ENCODE measurements at places on chromosomes 11 and 22.
A peak's percentile ranks its signal among the peaks of the same experiment; 100 is the strongest.

GRCh38 chr22:22195265-22196017 is 49.1 kb upstream of the VPREB1 start:
- DNase-seq: peak; percentile 85

DNA sequence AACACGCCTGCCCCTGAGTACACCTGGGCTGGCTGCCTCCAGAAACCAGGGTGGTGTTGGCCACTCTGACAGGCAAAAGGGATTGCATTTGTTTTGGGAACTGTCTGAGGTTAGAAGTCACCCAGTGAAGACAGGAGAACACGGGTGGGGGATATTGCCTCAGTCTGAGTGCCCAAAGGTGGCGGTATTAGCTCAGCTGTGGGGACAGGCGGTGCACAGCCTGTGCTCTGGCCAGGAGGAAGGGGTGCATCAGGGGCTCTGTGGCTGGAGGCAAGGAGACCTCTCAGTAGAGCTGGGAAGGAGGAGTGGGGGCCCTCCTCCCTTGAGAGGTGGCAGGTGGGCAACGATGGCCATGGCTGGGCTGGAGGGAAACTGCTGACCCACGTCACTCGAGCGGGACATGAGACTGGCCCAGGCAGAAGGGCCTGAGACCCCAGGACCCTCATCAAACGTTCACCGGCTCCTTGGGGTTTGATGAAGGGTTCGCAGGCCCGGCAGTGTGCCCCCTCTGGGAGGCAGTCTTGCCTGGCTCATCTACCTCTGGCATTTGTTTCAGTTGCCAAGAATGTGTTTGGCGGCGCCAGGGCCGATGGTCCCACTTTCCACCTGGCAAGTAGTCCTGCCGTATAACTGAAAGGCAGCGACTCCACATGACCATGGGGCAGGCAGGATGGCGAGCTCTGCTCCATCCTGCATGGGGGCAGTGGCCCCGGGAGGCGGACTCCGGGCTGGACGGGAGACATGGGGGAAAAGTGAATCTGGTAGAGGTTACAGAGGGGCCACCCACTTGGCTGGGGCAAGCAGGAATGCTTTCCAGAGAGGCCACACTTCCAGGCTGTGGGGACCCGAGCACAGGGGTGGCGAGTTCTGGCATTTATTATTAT is 52.8 kb upstream of the SMIM38 start:
- no peak for DNase-seq

DNA sequence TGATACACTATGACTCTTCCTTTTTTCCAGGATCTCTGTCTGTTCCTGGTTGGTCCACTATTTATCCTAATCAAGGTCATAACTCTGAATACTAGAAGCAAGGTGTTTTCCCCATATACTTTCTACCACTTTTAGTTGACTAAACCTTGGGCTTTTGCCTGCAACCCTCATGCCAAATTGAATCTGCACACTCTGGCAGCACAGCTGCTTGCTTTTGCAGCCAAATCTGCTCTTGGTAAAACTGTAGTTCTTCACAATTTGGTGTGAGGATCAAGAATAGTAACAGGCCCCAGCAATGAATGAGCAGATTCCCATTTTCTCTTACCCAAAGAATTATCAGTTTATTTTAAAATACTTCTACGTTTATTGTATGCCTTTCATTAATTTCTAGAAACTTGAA is 586.5 kb upstream of the CNTN5 start:
- no peak for DNase-seq

DNA sequence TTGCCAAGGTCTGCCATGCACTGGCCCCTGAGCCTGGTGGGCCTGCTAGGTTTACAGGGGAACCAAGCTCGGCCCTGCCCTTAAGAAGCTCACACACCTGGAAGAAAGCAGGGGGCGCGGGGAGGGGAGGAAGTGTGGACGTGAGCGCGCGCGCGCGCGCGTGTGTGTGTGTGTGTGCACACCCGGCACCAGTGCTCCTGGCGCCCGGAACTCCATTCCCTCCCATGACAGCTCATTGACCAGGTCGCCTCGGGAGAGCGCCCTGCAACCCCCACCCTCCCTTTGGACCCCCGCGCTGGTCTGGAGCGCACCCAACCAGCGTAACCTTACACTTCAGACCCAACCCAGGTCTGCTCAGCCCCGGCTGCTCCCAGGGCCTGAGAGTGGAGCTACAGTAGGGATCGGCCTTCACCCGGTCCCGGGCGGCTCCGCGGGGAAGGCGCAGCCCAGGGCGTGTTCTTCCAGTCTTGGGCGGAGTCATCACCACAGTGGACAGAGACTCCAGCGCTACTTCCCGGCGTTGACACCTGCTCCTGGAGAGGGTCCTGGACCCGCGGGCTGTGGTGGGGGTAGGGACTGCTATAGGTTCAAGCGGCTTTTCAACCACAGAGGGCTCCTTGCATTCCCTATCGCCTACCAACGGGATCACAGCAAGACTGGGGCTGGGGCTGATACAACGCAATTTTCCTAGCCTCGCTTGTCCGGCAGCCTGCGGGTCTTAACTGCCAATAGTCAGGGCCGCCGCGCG is 1.5 kb downstream of the GALNT18 start:
- DNase-seq: no peak

DNA sequence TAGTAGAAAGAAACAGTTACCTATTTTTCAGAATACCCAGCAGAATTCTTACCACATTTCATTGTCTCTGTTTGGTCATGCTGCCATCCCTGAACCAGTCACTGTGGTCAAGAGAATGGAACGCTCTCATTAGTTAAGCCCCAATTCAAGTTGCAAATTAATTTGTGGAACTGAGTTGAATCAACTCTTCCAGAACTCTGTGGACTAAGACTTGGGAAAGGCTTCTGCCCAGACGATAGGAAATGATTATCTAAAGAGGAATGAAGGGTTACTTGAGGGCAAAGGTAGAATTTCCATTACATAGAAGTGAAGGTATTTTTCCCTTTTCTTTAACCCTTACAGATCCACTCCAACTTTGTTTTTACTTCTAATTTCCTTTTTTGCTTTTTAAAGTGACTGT is 286.4 kb downstream of the DYNC2H1 start:
- DNase-seq: no peak

DNA sequence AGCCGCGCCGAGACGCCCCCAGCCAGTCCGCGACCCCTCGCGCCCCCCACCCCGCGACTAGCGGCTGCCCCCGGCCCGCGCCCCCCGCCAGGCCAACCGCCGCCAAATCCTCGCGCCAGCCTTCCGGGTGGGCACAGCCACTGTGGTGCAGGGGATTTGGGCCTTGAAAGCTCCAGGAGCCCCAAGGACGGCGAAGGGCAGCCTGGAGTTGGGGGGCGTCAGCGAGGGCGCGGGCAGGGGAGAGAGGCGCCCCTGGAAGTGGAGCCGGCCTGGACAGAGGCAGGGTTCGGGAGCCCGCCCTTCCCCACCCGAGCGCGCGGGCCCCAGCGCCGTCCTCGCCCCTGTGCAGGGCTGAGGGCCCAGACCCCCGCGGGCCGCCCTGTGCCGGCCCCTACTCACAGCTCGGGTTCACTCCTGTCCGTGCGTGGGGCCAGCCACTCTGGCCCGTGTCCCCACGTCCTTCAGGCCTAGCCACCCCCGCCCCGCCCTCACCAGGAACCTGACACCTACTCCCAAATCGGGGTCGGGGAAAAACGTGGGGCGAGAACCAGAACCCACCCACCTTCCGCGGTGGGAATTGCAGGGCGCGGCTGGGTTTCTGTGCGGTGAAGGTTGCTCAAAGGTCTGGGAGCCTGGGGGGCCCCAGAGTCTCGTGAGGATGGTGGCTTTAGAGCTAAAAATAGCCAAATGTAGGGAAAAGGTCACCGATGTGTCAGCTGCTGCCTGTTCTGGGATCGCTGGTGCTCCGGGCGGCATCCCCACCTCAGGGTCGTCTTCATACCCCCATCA is at the start of gene CPT1B:
Gene CPT1B, minus strand, starts transcription at position 441 of the 789 bp plus-strand sequence. CDS start 512 bp downstream, outside the sequence.
- DNase-seq: no peak

- DNase-seq: no peak
These were observed 8.6 kb upstream of the INCENP start for GRCh38 chr11:62115085-62115694.

- no peak for DNase-seq
These were observed 20.7 kb upstream of the P2RY2 start for GRCh38 chr11:73197348-73197747.

DNA sequence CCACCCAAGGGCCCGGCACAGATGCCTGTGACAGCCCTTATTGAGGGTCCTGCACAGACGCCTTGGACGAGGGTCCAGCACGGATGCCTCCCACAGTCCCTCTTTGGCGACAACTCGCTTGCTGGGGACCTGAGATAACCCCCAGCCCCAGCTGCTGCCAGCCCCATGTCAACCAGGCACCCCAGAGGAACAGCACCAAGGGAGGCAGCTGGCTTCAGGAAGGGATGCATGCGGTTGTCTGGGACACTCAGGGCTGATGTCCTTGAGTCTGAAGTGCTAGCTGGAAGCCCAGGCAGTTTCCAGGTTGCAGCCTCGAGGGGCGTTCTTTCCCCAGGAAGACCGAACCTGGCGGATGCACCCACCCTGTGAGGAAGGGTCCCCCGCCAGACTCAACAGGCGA is 33.8 kb downstream of the MOB2 start:
- no peak for DNase-seq

DNA sequence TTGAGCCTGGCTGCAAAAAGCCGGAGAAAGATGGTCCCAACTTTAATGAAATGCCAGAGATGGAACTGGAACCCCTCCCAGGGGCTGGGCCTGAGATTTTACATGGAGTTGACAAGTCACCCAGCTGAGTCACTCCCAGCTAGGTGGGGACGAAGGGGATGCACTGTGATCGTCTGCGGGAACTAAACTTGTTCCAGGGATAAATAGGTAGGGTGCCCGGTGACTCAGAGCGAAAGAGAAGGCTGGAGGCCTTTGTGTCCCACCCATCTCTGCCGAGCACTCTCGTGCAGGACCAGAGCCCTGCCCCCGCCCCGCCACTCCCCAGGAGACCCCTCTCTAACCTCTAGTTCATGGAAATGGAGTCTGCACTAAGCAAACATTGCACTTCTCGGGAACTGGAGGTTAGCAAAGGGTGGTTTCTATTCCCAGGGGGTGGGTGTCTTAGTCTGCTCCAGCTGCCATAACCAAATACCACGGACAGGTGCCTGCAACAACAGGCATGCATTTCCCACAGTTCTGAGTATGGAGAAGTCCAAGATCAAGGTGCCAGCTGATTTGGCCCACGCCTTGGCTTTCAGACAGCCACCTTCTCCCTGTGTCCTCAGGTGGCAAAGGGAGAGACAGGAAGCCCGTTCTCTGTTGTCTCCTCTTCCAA is 60.7 kb upstream of the FADD start:
- DNase-seq: no peak

- DNase-seq: no peak
These were observed 987 bp upstream of the GRIK4 start for GRCh38 chr11:120510406-120511115.

DNA sequence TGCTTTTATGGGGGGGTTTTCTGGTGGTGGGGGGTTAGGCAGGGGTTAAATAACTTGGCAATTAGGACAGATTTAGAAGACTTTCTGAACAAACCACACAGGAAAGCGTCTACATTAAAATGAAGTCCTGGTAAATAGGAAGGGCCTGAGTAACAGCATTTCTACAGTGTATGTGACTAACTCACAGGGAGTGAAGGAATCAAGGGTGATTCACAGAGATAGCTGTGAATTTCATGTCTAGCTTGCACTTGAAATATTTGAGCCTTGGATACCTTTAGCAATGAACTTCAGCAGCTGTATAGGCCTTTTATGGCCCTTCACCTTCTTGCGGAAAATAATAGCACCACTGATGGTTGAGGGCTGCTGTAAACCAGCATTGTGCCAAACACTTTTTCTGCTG is 26.1 kb upstream of the LDHA start:
- DNase-seq: peak; percentile 35

- no peak for DNase-seq
These were observed 19.0 kb upstream of the TXNRD2 start for GRCh38 chr22:19960491-19961200.

GRCh38 chr11:104898685-104899013 is 389 bp upstream of the CASP12 start:
- DNase-seq: no peak

DNA sequence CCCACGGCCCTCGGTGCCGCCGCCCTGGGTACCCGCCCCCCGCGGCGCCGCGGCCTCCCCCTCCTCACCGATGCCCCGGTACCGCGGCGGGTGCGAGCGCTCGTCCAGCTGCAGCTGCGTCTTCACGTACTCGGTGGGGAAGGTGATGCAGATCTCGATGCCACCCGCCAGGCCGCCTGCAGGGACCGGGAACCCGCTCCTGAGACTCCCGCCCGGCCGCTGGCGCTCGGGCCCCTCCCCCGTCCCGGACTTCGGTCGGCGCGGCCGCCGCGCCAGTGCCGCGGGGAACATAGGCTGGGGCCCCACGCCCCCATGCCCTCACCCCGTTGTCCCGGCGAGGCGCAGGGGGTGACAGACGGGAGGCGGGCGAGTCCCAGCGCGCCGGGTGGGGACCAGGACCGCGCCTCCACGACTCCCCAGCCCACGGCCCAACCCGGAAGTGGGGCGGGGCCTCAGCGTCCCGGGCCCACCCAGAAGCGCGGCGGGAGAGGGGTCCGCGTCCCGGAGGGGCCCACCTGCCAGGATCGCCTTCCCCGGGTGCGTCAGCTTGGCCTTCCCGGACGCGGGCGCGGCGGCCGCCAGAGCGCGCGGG is 375 bp downstream of the SLC25A1 start:
- peak; percentile 33 for DNase-seq

DNA sequence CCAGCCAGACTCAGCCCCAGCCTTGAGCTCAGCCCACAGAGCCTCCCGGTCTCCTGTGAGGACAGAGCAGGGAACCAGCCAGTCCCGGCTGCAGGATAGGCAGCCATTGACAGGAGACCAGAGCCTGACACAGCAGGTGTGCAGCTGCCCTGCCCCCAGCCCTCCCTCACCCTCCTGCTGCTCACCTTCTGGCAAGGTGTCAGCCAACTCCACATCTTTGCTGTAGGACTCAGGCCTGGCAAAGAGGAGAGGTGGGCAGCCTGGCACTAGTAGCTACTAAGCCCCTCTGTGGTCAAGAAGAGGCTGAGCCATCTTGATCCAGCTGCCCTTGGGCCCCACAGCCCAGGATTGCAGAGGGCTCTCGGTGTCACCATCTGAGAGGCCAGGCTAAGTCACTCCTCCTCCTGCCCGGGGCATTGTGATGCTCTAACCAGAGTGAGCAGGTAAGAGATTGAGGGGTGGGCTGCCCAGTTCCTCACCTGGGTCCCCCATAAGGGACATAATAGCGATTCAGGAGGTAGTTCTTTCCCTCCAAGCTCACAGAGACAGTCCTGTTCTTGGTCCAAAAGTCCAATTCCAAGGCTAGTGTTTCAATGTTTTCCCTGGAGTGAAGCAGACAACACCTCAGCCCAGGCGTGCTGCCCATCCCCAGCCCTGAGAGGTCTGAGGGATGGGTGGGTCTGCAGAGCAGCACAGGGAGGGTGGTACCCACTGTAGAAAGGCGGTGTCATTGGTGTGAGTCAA is 18.6 kb downstream of the TREH start:
- no peak for DNase-seq

GRCh38 chr22:37396488-37397084 is 30.7 kb downstream of the ELFN2 start:
- no peak for DNase-seq

- no peak for DNase-seq
These were observed 325.9 kb downstream of the MIAT start for GRCh38 chr22:26983311-26983710.

DNA sequence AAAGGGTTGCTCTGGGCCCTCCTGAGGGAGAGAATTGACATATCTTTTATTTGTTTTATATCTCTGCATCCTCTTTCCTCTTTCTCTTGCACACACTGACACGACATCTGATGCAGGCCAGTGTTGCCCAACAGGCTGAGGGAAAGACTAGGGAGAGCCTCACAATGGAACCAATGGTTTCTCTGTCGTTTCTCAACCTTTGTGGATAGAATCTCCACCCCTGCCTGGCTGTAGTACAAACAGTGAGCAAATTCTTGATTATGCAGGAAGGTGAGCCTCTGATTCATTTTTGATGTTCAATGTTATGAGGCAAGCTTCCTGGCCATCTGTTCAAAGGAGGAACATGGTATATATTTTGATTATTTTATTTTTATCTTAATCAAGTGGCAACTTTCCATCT is 49.8 kb upstream of the PLET1 start:
- no peak for DNase-seq
